ENCODE measurements at places on chromosomes 12 and 14.

- no peak for DNase-seq
These were observed 21.9 kb upstream of the ADIPOR2 start for GRCh38 chr12:1668833-1669543.

- no peak for DNase-seq
These were observed 4.4 kb upstream of the HCFC2 start for GRCh38 chr12:104059963-104060362.

DNA sequence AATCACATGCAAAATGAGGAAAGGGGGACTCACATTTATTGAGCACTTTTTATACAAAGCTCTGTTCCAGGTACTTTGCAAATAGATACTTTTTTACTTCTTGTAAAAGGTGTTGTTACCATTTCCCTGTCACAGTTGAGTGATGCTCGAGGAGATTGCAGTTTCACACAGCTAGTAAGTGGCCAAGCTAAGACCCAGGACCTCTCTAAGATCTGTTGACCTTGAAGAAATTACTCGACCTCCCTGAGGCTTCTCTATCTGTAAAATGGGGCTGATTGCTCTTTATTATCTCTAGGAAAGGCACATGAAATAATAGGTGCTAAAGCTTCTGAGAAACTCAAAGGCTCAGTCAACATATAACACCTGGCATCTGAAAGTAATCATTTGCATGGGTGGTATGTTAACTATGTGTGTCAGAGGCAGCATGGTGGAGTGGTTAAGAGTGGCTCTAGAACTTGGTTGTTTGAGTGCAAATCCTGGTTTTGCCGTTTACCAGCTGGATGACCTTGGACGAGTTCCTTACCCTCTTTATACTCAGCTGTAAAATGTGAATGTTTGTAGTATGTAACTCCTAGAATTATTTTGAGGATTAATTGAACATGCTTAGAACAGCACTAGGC, 41.5 kb downstream of the IFT81 start:
- DNase-seq: no peak

GRCh38 chr12:104026841-104027599, 23.0 kb downstream of the GLT8D2 start:
- no peak for DNase-seq

DNA sequence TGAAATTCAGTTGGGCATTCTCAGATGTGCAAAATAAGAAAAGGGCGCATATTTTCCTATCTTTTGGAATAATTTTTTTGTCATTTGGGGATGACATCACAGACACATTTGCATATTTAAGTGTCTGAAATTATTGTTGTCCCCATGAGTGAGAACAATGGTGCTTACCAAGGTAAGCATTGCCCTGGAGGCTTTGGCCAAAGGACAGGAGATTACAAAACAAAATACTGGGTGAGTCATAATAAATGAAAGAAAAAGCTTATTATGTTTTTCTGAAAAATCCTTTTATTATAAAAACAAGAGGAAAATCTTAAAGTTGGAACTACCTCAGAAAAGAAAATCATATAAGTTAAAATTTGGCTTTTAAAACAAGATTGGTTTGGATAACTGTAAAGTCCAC, 254.9 kb downstream of the BTG1 start:
- DNase-seq: no peak

DNA sequence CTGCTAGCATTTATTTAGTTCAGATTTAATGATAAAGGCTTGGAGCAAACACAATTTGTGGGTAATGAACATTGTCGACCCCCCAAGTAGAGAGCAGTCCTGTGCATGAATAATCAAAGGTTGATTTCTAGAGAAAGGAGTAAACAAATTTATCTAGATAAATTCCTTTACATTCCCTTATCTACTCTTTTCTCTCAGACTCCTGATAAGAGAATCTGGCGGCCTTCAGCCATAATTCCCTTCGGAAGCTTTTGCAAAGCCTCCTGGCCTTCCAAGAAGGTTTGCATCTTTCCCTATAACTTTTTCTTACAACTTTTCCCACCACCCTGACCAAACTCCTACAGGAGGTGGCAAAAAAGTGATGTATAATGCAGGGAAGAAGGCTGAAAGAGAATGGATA, 42.1 kb downstream of the TMTC3 start:
- no peak for DNase-seq

DNA sequence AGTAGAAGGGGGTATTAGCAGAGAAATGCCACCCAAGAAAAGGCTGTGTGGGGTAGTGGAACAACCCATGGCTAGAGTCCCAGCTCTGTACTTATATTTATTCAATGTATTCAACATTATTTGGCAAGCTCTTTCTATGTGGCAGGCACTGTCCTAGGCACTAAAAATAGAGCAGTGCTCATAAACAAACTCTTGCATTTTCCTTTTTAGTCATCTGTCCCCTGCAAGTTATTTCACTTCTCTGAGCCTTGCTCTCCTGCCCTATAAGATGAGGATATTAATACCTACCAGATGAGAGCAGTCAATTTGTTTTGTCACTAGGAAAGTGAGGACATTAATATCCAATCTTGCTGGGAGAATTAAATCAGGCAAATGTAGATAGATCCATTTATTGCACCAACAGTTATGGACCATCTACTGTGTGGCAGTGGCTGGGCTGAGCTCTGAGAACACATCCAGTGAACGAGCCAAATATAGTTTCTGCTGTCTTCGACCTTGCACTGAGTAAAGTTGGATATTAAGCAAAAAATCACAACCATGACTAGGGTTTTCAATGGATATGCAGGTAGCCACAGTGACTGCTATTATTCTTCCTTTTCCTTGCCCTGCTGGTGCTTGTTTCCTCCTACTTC, 314.3 kb upstream of the TBX3 start:
- DNase-seq: no peak

GRCh38 chr12:4356041-4356327, 23.5 kb downstream of the FGF23 start:
- no peak for DNase-seq

- no peak for DNase-seq
These were observed 386.7 kb upstream of the CCDC196 start for GRCh38 chr14:66099451-66099850.

GRCh38 chr12:121159467-121160307, 27.0 kb downstream of the P2RX7 start:
- no peak for DNase-seq

- no peak for DNase-seq
These were observed 159.1 kb downstream of the C12orf50 start for GRCh38 chr12:87870061-87870460.

DNA sequence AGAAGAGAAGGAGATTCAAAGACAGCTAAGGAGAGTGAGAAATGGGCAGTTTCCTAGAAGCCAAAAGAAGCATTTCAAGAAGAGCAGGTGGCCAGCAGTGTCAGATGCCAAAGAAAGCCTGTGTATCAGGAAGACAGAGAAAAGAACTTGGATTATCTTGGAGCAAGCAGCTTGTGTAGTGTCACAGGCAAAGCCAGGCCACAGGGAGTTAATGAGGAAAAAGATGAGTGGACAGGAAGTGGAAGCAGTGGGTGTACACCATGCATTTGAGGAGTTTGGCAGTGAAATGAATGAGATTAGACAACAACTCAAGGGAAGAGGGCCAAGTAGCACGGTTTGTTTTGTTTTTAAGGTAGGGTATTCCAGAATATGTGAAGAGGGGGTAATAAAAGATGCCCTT, 5.6 kb upstream of the MYH7 start:
- DNase-seq: no peak

- DNase-seq: peak; percentile 86
These were observed 3.4 kb downstream of the MMP17 start for GRCh38 chr12:131831635-131832041.

- no peak for DNase-seq
These were observed 35.1 kb downstream of the PAPLN start for GRCh38 chr14:73272393-73272792.

DNA sequence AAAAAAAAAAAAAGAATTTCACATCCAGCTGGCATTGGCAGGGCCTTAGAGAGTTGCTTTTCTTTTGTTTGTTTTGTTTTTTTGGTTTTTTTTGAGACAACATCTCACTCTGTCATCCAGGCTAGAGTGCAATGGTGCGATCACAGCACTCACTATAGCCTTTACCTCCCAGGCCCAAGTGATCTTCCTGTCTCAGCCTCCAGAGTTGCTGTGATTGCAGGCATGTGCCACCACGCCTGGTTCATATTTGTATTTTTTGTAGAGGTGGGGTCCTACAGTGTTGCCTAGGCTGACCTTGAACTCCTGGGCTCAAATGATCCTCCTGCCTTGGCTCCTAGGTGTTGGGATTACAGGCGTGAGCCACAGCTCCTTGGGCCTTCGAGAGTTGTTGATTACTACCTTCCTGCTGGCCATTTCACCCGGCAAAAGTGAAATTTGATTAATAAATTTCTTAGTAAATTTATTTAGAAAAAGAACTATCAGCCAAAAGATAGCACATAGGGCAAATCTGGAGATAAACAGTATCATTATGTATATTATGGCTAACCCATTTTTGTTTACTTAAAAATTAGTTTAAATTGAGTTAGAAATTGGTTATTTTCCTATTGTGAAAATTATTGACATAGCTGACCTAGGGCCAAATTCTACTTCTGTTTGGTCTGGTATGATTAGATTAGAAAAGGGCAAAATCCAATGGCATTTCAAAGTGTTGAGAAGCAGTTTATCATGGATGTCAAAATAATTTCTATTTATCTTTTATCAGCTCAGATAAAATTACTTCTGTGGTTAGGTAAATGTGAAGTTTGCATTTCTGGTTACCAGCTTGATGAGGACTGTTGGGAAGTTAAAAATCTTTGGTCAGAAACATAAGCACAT, 12.6 kb downstream of the ACTR6 start:
- DNase-seq: no peak

GRCh38 chr12:89695100-89695499, 13.5 kb downstream of the ATP2B1 start:
- no peak for DNase-seq

DNA sequence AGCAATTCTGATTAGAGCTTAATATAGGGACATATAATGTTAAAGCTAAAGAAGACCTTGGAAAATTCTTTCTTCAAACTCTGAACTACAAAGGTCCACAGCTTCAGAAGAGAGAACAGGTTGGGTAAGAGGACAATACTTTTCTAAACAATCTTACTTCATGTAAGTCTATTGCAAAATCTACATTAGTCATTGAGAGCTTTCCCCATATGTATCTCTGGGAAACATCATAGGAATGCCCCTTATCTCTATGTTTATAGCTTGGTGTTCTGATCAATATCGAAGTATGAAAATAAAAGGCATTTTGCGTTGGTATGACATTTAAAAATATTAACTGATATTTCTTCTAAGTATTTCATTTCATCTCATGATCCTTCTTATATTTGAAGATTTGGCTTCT, 962.6 kb downstream of the AACS start:
- DNase-seq: no peak

DNA sequence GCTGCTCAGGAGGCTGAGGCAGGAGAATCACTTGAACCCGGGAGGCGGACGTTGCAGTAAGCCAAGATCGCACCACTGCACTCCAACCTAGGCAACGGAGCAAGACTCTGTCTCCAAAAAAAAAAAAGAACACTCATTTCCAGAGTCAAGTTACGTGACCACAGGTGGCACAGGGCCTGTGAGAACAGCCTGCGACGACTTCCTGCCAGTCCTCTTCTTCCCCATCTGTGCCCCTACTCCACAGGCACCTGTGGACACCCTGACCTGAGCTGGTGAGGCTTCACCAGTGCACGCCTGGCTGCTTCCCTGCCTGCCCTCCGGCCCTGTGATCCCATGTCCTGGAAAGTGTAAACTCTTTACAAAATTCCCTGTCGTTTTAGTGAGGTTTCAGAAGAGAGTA, 77.7 kb downstream of the PPP2R5C start:
- no peak for DNase-seq

- DNase-seq: no peak
These were observed 284.2 kb upstream of the SOX5 start for GRCh38 chr12:24233519-24234246.

GRCh38 chr14:91980157-91980556, 32.7 kb upstream of the FBLN5 start:
- peak; percentile 76 for DNase-seq

- DNase-seq: no peak
These were observed 113.1 kb downstream of the TRAFD1 start for GRCh38 chr12:112238441-112238840.

- DNase-seq: no peak
These were observed 340.2 kb downstream of the C12orf75 start for GRCh38 chr12:105670672-105671071.

- peak; percentile 53 for DNase-seq
These were observed 150.2 kb downstream of the SRGAP1 start for GRCh38 chr12:63994704-63995103.

GRCh38 chr14:27253966-27254365, 656.1 kb upstream of the NOVA1 start:
- DNase-seq: no peak

- no peak for DNase-seq
These were observed at the start of gene CABP1 for GRCh38 chr12:120639771-120640721. CABP1 (plus strand) TSS chr12:120640626; CDS start chr12:120640686, 60 bp downstream.

- no peak for DNase-seq
These were observed 111.2 kb downstream of the LRIG3 start for GRCh38 chr12:58809064-58809607.

- no peak for DNase-seq
These were observed 513.0 kb downstream of the NAV3 start for GRCh38 chr12:78343657-78344056.

GRCh38 chr14:39868251-39868650, 436.0 kb upstream of the FBXO33 start:
- DNase-seq: no peak

GRCh38 chr12:84034871-84035270, 877.7 kb downstream of the SLC6A15 start:
- no peak for DNase-seq

GRCh38 chr12:19165451-19165850, 35.9 kb downstream of the PLEKHA5 start:
- no peak for DNase-seq

GRCh38 chr14:93993382-93993781, 3.7 kb upstream of the CCDC197 start:
- no peak for DNase-seq

- no peak for DNase-seq
These were observed 8.9 kb downstream of the GTF2A1 start for GRCh38 chr14:81211844-81212243.

- DNase-seq: no peak
These were observed 161.3 kb upstream of the CAND1 start for GRCh38 chr12:67107751-67108269.

- no peak for DNase-seq
These were observed 990 bp downstream of the FERMT2 start for GRCh38 chr14:52949711-52950409.

DNA sequence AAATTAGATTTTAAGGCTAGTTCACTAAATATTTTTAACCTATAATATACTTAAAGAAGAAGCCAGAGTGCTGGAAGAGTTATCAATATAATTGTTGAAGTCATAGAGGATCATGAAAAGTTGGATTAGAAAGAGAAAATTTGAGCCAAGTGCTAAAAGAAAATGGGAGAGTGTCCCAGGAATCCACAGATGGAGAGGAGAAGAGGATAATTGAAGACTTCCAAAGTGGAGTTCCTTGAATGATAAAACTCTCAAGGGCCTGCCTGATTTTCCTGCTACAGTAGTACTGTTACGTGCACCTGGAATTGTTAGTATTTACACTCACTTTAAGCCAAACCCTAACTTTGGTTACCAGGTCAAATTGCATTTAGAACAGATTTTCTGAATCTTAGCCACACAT, 113.2 kb downstream of the MSRB3 start:
- no peak for DNase-seq
